HFF-Myc (cell line): ENCODE measurements at places on chromosomes 6 and 20.
A peak's percentile ranks its signal among the peaks of the same experiment; 100 is the strongest.

DNA sequence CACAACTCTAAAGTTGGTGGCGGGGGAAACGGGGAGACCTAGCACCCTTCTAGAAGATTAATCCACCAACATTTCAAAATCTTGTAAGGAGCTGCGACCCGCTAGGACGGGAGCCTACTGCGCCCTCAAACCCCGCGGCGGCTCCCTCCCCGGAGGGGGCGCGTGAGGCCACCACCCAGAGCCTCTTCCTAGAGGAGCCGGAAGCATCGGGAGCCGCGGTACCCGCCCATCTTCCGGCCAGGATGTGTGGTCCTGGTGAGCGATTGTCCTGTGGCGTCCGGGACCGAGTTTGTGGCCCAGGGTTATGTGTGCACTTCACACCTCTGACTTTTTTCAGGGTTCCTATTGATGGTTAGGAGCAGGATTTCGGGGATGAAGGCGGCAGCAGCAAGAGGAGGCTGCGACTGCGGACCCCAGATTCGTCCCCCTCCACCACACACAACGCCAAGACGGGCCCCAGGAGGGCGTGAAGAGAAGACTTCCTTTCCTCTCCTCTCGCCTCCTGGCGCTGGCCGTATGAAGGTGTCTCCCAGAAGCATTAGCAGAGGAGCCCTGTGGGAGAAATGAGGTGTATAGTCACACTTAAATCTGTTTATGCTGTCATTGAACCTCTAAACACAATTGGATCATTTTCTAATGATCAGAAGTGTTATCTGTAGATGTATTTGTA lies 10.7 kb downstream of the ZNF165 start:
- DNase-seq, result no peak

DNA sequence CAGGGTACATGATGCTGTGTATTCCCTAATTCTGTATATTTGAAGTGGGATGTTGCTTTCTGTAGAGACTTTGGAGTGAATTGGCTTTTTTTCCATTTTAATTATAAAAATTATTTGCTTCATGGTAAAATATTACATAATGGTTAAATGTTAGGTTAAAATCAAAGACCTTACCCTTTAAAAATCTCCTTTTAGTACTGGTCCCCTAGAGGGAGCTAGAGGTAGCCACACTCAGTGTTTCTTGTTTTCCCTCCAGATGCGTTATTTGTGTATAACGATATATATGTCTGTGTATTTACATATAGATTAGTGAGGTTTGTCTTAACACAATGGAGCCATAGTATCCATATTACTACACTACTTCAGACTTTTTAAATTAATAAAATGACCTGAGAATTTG lies 146.7 kb downstream of the PLCB4 start:
- DNase-seq, result no peak

- no peak for DNase-seq
These were observed 145.1 kb upstream of the FKBP1C start for GRCh38 chr6:63066055-63066704.

DNA sequence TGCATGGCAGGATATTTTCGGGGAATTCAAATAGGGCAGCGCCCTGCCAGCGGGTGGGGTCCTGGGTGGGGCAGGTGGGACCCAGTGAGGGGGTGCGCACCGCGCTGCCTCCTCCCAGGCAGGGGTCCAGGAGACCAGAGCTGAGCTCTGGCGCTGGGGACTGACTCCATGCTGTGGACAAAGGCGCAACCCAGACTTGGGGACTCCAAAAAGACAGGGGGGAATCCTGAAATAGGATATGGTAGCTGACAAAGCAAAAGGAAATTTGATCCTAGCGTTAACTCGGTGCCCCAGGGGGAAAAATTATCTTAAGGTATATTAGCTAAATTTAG lies 23.6 kb downstream of the TFAP2A start:
- no peak for DNase-seq

- no peak for DNase-seq
These were observed 72.8 kb upstream of the CDYL start for GRCh38 chr6:4703382-4703781.

- no peak for DNase-seq
These were observed 23.4 kb upstream of the SLCO4A1 start for GRCh38 chr20:62618611-62619529.

DNA sequence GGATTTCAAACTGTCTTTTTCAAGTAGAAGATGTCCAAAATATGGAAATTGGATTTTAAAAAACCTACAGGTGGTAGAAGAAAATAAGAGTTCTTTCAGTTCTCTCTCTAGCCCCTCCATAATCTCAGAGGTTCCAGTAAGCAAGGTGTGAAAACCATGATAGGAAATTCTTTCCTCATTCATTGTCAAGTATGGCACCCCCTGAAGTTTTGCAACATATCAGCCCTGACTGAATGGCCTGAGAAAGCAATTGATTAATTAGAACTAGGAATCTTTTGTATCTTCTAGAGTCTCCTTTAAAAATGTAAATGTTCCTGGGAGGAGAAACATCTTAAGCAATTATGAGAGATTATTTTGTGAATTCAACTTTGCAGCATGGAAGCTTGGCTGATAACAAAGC lies 198.7 kb upstream of the STXBP5 start:
- DNase-seq, result no peak

DNA sequence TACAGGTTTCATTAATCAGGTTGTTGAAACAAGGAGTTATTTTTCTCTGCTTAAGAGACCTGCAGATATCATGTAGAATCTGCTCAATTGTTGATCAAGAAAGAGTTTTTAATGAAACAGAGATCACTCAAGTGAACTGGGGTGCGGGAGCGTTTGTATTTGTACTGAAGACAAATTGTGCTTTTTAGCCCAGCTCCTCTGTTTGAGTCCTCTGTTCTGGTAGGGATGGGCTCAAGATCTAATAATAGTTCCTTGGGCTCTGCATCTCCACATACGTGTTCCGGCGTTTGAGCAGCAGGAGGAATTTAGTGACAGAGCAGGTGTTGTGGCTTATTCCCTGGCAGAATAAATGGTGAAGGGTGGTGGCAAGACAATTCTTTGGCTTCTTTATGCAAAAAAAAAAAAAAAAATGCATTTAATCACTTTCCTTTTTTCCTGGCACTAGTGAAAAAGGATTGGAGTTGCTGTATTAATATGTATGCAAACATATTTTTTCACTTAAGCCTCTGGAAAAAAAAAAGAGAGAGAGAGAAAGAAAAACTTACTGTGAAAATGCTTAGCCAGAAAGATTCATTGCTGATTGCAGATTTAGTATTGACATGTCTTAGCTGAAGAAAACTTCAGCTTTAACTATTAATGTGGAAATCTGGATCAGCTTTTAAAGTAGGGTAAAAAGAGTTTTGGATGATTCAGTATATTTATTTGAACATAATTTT lies 4.0 kb downstream of the CITED2 start:
- DNase-seq, result peak; percentile 35

GRCh38 chr20:63058696-63059335 lies 52.1 kb upstream of the BHLHE23 start:
- DNase-seq, result no peak

- no peak for DNase-seq
These were observed 56.9 kb downstream of the BMP5 start for GRCh38 chr6:55818482-55818881.

- no peak for DNase-seq
These were observed 90.4 kb downstream of the CEBPB start for GRCh38 chr20:50280851-50281655.

DNA sequence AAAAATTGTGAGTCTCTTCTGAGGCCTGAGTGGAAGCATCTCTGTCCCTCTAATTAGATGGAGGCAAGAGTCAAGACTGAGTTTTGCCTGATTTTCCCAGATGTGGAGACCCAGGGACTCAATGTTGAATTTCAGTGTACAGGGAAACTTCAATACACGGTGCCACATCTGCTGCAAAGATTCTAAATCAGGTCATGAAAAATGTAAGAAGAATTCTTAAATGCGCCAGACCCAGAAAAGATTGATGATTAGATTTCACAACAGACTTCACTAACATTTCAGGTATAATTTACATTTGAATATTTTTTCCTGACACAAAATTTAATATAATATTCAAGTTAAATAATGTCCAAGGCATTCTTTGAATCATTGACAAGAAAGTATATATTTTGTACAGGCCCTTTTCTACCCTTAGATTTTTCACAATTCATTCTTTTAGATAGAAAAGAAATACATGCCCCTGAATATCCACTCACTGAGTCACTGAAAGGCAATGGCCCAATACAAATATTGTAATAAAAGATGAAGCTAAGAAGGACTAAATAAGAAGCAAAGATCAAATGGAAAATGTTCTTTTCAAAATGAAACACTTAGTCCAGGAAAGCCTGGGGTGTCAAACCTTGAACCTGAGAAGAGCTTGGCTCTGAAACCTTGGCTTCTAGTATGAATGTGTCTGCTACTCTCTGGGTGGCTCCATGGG lies 18.2 kb upstream of the HDGFL1 start:
- no peak for DNase-seq

DNA sequence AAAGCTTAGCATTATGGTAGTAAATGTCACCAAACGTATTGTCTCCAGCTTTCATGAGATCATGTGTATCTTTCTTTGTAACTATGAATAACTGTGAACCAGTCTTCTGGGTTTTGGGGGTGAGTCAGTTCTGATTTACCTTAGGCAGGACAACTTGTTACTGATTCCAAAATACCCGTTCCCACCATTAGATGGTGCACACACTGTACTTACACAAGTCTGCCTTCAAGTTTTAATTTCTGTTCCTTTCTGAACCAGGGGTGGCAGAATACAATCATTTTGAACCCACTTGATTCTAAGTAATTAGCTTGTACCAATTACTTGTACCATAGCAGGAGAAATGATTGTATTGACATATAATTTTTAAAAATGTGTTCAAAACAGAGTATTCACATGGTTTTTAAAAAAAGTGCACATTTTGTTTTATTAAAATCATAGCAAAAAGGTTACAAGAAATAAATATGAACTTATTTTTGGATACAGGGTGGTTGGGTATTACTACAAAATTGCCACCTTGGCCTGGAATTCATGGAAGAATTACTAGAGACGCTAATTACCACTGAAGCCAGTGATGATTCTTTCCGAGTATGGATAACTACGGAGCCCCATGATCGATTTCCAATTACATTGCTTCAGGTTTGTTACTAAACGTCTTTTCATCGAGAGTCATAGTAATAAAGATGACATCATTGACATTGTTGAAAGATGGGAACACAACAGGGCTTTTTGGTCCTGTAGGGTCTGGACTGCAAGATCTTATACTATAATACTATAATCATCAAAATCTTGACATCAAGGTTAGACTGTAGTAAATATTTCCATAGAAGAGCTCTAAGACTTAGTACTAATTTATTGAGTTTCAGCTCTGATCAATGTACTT lies 75.2 kb upstream of the GLP1R start:
- peak; percentile 31 for DNase-seq

GRCh38 chr20:36408219-36408618 lies 102.1 kb downstream of the DLGAP4 start:
- DNase-seq, result no peak
